Mucosa of descending colon (tissue), 3 donors: ENCODE measurements at places on chromosomes 13 and 19. TPM values are rescaled to one million over a fixed set of nuclear protein-coding genes. Genes with fewer than 3 reads are reported as not detected.

- DNase-seq, result peak; percentile 79
These were observed 897 bp downstream of the ETHE1 start for GRCh38 chr19:43525836-43526771.

GRCh38 chr19:33379151-33379829 is 5.8 kb downstream of the CEBPG start:
- no peak for DNase-seq

- no peak for DNase-seq
These were observed 12.9 kb upstream of the PCCA start for GRCh38 chr13:100075700-100076587.

GRCh38 chr19:10390652-10391286 is 10.4 kb upstream of the TYK2 start:
- peak; percentile 69 for DNase-seq

- no peak for DNase-seq
These were observed 265.0 kb downstream of the FGF14 start for GRCh38 chr13:102136735-102137296.

GRCh38 chr13:54347531-54347930 is 1318.9 kb downstream of the OLFM4 start:
- DNase-seq, result no peak

DNA sequence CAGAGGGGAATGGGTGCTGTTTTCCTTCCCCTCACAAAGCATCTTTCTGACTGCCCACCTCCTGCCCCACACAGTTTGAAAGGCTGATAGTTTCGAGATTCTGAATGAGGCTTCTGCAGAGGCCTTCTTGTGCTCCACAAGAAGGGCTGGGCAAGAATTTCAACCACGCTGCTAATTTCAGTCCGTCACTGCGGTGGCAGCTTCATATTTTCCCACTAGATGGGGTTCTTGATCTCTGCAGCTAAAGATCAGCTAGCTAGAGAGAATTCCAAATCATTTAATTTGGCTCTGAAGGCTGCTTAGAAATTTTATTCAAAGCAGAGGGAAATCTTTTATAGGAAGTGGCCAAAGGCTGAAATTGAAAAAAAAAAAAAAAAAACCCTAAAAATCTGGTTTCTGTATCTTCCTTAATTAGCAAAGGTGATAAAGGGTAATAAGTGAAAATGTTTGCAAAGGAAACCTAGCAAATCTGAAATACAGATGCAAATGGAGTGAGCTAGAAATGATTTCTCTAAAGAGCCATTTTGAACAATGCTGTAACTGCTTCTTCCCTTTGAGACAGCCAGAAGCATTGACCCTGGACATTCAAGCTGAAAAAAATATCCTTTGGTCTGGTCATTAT is 38.0 kb upstream of the C13orf42 start:
- peak; percentile 22 for DNase-seq

DNA sequence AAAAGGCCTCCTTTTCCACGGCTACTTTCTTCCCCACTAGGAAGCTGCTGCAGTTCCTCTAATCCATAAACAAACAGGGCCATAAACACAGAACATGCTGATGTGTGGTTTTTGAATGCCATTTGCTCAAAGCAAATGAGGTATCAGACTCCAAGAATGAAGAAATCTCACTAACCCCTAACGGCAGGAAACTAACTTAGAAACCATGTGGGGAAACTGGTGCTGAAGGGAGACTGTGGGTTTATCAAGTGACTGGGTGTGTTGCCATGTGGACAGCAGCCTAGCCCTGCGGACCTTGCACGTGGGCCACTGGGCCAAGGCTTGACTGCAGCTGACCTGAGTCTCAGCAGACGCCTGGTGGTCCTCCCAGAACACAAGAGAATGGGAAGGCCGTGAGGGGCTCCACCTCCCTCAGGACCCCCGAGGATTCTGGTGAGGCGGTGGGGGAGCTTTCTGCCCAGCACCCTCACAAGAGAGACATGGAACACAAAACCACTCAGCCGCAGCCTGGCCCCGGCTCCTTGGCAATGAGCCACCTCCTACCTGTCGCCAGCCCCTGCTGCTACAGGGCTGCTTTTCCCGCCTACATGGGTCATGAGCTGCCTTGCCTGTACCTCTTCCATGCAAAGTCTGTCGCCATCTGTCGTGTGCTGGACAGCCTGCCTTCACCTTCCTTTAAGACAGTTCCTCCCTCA is 10.6 kb downstream of the SLC15A1 start:
- DNase-seq, result no peak

CYP2F1 gene
- total RNA-seq, result not detected

CD209 gene
- total RNA-seq, result 4.1 TPM

KLC3 gene
- not detected for total RNA-seq

CCDC122 gene
- total RNA-seq, result 8.0 TPM
